ENCODE measurements at places on chromosomes 6 and 20.

DNA sequence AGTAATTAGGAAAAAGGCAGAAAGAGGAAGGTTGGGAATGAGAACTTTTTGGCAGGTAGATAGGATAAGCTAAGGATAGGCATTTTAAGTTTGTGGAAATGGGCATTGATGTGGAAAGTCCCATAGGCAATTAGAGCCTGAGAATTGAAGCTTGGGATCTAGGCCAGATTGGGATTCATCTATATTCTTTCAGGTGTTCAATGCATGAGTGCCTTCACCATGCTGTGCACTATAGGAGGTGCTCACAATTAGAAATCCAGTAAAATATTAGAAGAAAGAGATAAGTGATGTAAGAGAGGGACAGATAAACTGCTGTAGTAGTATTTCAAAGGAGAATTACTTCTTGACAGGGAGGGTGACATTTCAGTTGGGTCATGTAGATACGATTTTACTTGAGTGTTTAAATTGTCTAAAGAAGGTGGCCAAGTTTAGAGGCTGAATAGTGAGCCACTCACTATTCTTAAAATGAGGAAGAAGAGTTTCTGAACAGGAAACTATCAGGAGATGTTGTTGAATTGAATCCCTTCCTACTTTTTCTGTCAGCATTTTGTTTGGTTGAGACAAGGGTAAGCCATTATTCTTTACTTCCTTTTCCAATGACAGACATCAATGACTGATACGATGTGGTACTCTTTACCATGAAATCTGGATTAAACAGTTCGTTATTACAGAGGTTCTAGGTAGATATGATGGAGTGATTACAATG lies 31.0 kb upstream of the CTAGE9 start:
- DNase-seq = no peak

- no peak for DNase-seq
Measured at GRCh38 chr6:42162384-42162783, 10.8 kb upstream of the GUCA1A start.

DNA sequence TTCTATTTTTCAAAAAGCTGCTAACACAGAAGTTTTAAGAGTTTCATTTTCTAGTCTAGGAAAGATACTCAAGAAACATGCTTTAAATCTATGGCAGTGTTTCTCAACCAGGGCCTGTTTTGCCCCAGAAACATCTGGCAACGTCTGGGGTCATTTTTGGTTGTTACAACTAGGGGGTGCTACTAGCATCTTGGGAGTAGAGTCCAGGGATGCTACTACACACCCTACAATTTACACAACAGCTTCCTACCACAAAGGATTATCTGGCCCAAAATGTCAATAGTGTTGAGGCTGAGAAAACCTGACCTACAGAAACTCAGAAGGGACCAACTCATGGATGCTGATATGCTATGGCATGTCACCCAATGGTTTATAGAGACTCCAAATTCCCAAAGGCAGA lies 24.4 kb downstream of the SERAC1 start:
- no peak for DNase-seq

- no peak for DNase-seq
Measured at GRCh38 chr6:113416170-113416569, 441.0 kb upstream of the MARCKS start.

DNA sequence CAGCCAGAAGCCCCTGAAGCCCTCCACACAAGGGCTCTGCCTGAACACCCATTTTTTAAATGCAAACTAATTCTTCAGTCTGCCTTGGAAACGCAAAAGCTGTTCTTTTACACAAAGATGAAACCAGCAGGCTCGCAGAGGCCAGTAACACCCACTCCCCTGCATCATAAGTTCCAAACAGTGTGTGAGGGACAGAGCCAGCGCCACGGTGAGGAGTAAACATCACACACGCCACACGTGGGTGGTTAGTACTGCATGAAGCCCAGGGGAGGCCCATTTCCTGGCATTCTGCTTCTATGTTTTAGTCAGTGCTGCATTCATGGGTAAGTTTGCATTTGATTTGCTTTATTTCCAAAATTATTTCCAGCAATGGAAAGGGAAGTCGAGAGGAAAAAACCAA lies 217.7 kb upstream of the RIN2 start:
- DNase-seq = no peak

DNA sequence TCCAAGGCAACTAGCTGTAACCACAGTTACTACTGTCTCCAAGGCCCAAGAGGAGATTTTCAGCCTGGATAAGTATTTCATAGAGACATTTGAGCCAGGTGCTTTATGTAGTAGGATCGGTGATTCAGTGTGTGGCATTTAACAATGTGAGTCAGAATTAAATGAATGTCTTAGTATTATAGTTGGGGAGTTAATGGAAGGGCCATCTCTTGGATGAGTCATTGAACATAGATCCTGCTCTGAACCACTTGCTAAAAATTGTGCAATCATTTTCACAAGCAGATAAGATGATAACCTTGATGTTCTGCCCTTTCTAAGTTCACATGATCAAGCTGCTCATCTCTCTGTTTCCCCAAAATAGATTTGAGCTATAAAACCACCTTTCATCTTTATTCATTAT lies 668.9 kb upstream of the CITED2 start:
- no peak for DNase-seq

DNA sequence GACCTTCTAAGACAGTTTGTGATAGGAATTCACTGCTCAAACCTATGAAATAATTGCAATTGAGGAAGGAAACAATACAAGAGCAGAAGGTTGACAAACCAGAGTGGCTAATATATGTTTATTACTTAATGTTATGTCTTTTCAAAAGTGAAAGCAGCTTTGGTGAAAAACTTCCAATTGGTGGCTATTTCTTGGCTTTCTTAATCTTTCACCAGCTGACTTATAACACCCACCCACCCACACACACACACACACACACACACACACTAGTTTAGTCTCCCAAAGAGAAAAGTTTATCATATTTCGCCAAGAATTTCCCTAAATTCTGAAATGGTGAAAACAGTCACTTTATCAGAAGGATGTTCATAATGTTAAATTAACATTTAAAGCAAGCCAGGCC lies 583.5 kb downstream of the EYS start:
- DNase-seq = no peak

DNA sequence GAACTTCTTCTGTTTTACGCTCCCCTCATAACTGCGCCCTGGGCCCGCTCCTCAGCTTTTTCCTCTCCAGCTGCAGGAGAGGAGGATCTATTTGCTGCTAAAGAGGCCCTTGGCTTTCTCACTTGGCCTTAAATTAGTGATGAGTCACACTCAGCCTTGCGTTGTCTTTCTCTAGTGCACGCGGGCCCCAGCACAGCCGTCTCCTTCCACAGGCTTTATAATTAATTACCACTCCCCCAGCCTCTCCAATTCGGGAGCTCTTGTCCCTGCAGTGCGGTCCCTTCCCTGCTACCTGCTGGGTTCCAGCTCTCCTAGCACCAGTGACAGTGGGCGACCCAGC lies 25.2 kb downstream of the PACSIN1 start:
- no peak for DNase-seq

GRCh38 chr20:25286917-25287316 lies 39.0 kb downstream of the PYGB start:
- DNase-seq = no peak

- DNase-seq = no peak
Measured at GRCh38 chr6:167781066-167781767, 45.5 kb upstream of the AFDN start.

- no peak for DNase-seq
Measured at GRCh38 chr6:56690519-56691285, 48.0 kb upstream of the DST start.

DNA sequence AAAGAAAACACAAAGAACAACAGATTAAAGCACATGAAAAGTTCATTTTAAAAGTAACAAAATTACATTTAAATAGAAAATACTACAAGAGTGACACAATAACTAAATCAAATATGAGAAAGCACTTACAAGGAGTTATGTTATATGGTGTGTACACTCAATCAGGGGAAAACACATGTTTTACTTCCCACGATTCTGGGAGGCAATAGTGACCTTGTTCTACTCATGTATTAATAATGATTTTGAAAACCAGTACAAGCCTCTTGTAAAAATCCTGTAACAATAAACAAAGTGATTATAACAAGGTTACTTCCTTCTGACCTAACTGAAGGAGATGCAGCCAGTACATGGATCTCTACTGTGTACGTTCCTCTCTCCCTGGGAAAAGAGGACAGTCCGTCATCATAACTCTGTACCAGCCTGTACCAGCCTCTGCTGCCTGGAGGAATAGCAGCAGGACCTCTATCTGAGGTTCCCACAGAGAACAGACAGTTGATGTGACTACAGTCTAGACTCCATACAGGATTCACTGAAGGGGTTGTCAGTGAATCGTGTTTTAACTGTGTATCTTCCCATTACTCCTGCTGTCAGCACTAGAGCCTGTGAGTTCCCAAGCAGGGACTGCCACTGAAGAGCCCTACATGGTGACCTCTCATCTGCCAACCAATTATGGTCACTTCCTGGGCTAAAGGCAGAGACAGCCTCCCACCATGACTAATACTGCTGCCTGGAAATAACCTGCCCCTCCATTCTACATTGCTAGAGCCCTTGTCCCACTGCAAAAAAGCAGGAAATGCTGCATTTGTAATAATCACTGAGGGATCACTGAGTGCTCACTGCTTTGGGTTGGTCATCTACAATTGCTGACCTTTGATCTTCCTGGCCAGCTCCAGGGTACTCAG lies 149.7 kb downstream of the KIF16B start:
- DNase-seq = no peak

DNA sequence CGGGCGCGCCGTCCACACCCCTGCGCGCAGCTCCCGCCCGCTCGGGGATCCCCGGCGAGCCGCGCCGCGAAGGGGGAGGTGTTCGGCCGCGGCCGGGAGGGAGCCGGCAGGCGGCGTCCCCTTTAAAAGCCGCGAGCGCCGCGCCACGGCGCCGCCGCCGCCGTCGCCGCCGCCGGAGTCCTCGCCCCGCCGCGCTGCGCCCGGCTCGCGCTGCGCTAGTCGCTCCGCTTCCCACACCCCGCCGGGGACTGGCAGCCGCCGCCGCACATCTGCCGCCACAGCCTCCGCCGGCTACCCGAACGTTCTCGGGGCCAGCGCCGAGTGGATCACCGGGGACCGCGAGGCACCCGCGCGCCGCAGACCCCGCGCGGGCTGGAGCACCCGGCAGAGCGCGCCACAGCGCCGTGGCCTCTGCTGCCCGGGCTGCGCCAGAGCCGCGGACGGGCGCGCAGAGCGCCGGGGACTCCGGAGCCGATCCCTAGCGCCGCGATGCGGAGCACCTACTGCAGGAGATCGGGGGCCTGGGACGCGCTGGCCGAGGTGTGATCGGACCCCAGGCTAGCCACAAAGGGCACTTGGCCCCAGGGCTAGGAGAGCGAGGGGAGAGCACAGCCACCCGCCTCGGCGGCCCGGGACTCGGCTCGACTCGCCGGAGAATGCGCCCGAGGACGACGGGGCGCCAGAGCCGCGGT lies at the start of gene BMP2:
BMP2 (plus strand) TSS at position 151 of the 692 bp plus-strand sequence. CDS start 2,441 bp downstream, outside the sequence.
- DNase-seq = no peak

GRCh38 chr20:11255860-11256259 lies 582.1 kb upstream of the JAG1 start:
- no peak for DNase-seq

DNA sequence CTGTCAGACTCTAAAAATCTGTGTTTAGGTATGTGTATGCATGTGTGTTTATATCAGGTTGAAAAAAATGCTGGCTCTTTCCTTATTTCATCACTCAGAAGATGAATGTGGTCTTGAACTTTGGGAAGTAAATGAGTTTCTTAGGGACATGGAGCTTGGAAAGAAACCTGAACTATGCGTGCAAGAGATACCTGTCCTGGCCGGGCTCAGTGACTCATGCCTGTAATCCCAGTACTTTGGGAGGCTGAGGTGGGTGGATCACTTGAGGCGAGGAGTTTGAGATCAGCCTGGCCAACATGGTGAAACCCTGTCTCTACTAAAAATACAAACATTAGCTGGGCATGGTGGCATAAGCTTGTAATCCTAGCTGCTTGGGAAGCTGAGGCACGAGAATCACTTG lies 4.4 kb upstream of the GLP1R start:
- DNase-seq = no peak

DNA sequence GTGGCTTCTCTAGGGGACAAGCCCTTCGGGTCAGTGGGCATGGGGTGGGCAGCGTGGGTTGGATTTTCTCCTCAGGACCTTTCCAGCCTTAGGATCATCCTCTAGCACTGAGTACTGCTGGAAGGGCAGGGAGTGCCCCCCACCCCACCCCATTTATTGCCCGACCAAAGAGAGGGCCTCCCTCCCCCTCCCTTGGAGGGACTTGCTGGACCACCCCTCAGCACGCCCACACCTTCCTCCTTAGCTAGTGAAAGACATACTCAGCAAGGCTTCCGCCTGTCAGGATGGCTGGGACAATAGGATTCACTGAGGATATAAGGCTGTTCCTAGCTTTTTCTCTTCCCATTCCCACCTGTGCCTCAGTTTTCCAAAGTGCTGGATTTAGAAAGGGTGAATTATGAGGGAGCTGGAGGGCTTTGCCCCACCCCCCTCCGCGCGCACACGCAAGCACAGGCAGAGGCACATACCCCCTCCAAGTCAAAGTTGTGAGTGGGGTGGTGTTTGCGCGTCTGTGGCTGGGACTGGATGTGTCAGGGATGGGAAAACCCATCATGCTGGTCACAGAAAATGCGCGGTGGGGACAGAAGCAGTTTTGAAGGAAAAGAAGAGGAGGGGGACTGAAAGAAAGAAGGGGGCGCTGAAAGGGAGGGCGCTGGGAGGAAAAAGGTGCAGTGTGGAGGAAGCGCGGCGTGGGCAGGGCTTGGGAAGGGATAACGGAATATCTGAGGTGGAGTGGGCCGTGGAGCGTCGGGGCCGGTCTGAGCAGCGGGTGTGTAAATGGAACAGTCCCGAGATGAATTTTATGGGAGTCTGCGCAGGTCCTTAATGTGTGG lies 693 bp upstream of the SLC29A1 start:
- no peak for DNase-seq

DNA sequence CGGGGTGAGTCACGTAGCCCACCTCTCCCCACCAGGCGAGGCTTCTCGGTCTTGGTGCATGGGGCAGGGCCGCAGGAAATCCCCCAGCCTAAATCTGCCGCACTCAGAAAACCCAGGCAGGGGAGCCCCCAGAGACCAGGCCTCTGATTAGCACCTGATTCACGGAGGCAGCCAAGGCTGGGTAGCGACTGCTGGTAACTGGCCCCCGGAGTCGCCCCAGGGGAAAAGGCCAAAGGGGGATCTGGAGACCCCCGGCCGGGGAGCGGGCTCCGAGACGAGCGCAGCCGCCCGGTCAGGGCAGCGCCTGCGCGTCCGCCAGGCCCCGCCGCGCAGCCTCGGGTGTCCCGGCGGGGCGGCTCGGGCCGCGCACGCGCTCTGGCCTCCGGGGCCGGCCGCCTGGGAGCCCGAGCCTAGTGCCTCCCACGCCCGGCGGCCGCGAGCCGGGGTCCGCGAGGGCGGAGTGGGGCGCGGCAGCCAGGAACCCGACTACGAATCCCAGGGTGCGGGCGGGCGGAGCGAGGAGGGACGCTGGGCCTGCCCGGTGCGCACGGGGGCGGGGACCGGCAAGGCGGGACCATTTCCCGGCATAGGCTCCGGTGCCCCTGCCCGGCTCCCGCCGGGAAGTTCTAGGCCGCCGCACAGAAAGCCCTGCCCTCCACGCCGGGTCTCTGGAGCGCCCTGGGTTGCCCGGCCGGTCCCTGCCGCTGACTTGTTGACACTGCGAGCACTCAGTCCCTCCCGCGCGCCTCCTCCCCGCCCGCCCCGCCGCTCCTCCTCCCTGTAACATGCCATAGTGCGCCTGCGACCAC lies at the start of gene DUSP22:
DUSP22 (plus strand) TSS at position 791 of the 809 bp plus-strand sequence. CDS start 53 bp downstream, outside the sequence.
- DNase-seq = peak; percentile 78

Data from stimulated activated CD4-positive, alpha-beta T cell treated with anti-CD3 and anti-CD28 coated beads, Interleukin-4, amount 100 ng/mL, for 24 hours (primary cell).